Activated gamma-delta T cell (primary cell): ENCODE measurements at places on chromosomes 12 and 14.

- no peak for DNase-seq
Observed at GRCh38 chr12:91316907-91317269, 134.3 kb upstream of the DCN start.

GRCh38 chr14:68807148-68807600 is 14.3 kb upstream of the ZFP36L1 start:
- DNase-seq, result no peak

- DNase-seq, result no peak
Observed at GRCh38 chr12:88433997-88434703, 146.1 kb downstream of the KITLG start.

- DNase-seq, result no peak
Observed at GRCh38 chr14:65226824-65227604, 124.7 kb upstream of the MAX start.

DNA sequence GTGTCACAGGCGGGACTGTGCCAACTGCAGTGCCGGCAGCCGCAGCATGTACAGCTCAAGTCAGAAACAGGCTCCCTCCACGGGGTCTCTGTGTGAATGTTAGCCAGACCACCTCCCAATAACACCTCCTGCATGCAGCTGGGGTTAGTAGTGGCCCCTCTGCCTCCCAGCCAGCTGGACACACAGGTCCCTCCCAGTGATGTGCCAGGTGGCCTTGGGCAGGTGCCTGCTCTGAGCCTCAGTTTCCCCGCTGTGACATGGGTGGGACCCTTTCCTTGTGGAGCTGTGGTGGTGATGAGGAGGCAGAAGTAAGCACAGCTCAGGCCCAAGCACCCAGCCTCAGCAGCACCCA is 139.9 kb downstream of the ADGRD1 start:
- no peak for DNase-seq

DNA sequence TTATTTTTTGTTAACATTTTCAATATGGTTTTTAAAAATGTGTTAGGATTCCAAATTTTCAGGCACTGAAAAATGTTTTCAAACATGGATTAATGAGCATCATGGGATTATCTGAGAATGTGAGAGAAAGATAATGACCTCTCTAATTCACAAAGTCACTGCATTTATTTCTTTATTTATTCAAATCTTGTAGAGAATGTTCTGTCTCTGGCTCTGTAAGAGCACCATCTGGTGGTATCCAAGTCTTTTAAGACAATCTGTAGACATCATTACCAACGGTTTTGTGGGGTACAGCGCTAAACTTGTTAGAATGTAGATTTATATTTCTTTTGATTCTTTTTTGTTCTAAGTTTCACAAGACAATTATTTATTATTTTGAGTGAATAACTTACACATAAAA is 956.0 kb upstream of the NOVA1 start:
- no peak for DNase-seq

- no peak for DNase-seq
Observed at GRCh38 chr12:95220190-95220589, 2.6 kb downstream of the VEZT start.

- DNase-seq, result no peak
Observed at GRCh38 chr12:52260361-52261207, 13.9 kb upstream of the KRT86 start.

DNA sequence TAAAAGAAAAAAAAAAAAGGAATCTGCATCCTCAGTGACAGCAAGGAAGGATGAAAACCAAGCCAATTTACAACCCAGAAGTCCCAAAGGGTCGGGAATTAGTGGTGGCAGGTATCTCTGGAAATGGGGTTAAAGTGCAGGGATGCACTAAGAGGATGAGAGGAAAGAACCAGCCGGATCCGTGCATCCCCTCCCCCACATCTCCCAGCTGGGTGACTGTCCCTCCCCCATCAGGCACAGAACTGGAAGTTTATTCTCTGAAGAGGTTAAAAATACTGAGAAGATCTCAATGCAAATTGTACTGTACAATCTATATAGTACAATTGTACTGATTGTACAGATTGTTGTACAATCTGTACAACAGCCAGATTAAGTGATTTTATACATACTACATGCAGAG is 15.4 kb downstream of the CLMN start:
- no peak for DNase-seq

DNA sequence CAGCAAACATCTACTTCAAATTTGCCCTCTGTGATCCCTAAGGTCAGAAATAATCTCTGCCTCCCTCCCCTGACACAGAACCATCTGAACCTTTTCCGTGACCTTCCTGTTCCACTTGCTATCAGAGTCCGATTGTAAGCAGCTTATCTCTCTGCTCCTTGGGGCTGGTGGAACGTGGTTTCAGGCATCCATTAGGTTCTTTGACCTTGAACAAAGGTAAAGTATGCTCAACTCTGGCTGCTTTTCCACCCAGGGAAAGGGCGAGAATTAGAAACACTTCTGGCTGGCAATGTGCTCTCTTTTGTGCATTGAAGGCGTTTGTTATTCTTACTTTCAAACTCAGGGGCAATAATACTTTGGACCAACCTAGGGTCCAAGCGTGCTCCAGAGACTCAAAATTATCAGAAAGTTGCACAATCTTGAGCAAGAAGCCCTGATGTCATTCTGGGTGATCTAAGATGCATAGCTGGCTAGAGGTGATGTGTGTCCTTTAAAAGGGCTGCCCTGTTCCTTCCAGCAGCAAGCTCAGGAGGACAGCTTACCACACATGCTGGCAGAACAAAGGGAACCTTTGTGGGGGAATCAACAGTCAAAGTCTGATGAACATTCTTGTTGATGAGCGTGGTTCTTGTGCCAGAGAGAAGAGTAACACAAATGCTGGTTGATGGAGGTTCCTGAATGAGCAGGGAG is 29.8 kb downstream of the ADGRD1 start:
- DNase-seq, result no peak

DNA sequence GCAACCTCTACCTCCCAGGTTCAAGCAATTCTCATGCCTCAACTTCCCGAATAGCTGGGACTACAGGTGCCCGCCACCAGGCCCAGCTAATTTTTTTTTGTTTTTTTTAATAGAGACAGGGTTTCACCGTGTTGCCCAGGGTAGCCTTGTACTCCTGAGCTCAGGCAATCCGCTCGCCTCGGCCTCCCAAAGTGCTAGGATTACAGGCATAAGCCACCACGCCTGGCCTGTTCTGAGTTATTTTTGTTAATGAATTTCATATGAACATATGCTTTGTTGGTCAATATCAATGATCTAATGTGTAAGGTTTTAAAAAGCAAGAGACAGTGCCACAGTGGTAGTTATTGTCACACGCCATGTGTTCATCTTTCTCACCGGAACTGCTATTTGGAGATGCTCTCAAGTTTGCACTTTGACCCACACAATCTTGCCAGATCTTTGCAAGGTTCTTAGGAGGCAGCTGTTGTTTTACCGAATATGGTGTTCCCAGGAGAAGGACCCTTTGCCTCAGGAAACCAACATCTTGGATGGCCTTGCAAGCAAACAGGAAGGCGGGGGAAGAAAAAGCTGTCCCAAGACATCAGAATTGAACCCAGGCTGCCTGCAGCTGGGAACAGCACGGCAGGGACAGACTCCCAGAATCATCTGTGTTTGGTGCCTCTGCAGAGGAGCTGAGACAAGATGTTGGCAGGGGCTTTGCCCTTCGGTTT is 30.0 kb downstream of the GALNT16 start:
- no peak for DNase-seq

- DNase-seq, result no peak
Observed at GRCh38 chr12:129530517-129530916, 373.3 kb downstream of the TMEM132D start.

DNA sequence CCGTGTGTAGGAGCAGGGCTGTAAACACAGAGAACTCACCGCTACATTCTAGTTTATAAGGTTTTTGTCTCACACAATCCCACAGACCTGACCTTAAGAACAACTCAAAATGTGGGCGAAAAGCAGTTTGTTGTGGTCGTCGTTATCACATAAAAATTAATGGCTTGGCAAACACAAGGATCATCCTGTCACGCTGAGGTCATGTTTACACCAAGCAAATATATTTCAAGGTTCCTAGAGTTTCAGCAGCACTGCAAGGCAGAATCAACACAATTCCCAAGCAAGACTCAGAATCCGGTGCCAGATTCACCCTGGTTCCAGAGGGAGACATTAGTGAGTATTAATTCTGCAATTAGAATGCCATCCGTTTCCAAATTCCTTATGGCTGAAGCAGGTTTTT is 30.1 kb upstream of the MAP1LC3B2 start:
- DNase-seq, result no peak

GRCh38 chr14:77284066-77284465 is 13.1 kb upstream of the NGB start:
- no peak for DNase-seq

DNA sequence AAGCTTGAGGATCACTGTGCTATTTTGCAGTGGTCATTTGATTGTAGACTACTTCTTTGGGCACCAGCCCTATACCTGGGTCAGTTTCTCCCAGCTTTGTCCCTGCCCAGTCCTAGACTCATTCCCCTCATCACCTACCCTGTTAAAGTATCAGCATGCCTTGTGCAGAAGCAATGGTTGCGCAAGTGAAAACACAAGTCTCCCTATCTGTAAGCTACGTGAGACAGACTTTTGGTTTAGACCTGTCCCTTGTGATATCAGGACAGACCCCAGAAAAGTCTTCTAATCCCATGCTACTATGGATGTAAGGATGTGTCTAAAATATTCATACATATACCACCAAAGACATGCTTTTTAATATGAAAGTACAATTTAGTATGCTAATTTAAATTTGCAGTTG is 88.8 kb upstream of the ATP2B1 start:
- no peak for DNase-seq

GRCh38 chr14:79246173-79246572 is 965.1 kb downstream of the DIO2 start:
- no peak for DNase-seq

DNA sequence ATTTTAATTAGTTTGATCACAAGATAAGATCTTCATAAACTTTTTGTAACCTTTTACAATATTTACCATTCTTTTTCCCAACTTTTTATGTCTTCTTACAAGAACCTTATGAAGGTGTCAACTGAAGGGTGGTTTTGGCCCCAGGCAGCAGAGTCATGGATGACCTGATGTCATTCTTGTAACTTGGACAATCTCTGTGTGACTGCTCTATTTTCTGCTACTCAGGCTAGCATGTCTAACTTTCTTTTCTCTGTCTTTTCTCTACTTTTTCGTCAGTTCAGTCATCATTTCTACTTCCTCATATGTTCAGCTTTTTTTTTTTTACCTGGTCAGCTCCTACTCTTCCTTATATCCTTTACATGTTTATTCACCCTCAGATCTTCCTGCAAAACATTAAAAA is 150.7 kb upstream of the PTPRQ start:
- no peak for DNase-seq

DNA sequence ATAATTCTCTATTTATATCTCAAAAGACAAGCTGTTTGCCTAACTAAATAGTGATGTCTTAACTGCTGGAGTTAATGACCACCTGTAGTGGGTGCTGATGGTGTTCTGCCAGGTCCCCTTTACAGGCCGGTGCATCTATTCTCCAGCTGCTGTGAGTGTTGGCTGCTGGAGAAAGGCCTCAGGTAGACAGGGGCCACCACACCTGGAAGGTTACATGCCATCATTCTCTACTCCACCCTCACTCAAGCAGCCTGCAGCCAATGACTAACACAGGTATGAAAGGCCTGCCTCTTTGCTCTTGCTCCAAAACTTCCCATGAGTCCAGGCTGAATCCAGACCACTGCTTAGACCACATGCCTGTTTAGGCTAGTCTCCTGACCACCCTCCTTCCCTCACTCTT is 73.9 kb downstream of the RPS6KA5 start:
- DNase-seq, result no peak

GRCh38 chr14:75338398-75338797 is 59.8 kb downstream of the FOS start:
- DNase-seq, result no peak

DNA sequence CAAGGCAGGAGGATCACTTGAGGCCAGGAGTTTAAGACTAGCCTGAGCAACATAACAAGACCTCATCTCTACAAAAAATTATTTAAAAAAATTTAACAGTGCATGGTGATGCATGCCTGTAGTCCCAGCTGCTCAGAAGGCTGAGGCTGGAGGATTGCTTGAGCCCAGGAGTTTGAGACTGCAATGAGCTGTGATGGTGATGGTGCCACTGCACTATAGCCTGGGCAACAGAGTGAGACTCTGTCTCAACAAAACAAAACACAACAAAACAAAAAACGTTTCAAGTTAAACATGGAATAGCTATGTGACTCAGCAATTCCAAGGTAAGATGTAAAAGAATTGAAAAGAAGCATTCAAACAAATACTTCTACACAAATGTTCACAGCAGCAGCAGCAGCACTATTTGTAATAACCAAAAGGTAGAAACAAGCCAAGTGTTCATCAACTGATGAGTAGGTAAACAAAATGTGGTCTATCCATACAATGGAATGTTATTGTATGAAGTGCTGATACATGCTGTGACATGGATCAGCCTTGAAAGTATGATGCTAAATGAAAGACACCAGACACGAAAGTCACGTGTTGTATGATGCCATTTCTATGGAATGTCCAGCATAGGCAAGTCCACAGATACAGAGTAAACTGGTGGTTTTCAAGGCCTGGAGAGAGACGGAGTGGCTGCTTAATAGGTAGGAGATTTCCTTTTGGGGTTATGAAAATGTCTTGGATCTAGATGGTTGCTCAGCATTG is 31.4 kb downstream of the CFAP251 start:
- no peak for DNase-seq

- DNase-seq, result no peak
Observed at GRCh38 chr14:95196268-95196667, 38.9 kb upstream of the DICER1 start.
